ENCODE measurements at places on chromosomes 6 and 20. TPM values are rescaled to one million over a fixed set of nuclear protein-coding genes. Genes with fewer than 3 reads are reported as not detected.
A peak's percentile ranks its signal among the peaks of the same experiment; 100 is the strongest.

DNA sequence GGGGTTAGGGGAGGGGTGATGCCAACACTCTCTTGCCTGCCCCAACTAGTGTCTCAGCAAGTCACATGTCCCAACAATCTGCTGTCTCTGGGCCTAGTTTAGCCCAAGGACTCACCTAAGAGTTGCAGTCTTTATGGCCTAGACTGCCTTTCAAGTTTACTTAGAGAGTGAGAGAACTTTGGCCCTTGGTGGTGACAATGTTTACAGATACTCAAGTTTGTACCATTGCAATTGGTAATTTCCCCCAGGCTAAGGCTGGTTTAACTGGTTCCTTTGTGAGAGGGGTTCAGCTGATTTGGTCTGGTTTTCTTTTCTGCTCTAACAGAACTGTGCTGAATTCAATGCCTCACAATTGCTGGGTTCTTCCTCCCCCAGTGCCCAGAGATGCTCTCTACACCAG lies 1279.9 kb upstream of the EYS start:
- no peaks in the 10 kb centered on the region for H3K4me1 ChIP-seq
- DNase-seq: no peak
- H3K27ac ChIP-seq: no peak overlapping the region
- no peaks in the 10 kb centered on the region for H3K27me3 ChIP-seq
- no peak overlapping the region for H3K4me3 ChIP-seq
- H3K36me3 ChIP-seq: no peaks in the 10 kb centered on the region

- H3K27me3 ChIP-seq: no peaks in the 10 kb centered on the region
- peaks cover 34% of the 10 kb centered on the region for H3K36me3 ChIP-seq
- no peaks in the 10 kb centered on the region for H3K4me1 ChIP-seq
- no peak overlapping the region for H3K27ac ChIP-seq
- no peak for DNase-seq
- H3K4me3 ChIP-seq: no peak overlapping the region
These were observed 16.7 kb downstream of the MAVS start for GRCh38 chr20:3863317-3863716.

DNA sequence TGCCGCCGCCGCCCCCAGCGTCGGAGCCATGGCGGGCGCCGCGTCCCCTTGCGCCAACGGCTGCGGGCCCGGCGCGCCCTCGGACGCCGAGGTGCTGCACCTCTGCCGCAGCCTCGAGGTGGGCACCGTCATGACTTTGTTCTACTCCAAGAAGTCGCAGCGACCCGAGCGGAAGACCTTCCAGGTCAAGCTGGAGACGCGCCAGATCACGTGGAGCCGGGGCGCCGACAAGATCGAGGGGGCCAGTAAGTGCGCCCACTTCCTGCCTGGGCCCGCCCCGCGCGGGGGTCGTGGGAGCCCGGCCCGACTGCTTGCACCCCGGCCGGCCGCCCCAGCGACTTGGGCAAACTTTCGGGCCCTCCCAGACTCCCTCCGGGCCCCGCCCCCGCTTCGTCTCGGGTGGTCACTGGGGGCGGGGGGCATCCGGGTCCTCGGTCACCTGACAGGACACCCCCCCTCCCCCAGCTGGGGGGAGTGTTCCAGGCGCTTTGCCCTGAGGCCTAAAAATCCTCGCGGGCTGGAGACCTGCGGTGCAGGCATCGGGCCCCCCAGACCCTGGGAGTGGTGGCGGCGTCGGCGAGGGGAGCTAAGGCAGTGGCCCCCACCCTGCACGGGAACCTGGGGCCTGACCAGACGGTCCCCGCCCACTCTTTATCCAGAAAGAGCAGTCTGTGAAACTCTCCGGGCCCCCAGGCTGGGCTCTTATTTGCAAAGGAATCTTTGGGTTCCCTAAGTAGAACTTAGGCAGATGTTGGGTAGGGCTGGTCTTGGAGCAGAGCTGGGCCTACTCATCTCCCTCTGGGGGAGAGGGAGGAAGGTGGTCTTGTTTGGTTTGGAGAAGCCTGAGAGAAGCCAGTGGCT lies 501 bp downstream of the PLCG1 start:
- peak overlapping the region; percentile 91 for H3K27ac ChIP-seq
- peaks cover 42% of the 10 kb centered on the region for H3K4me1 ChIP-seq
- peak overlapping the region; percentile 75 for H3K4me3 ChIP-seq
- peak; percentile 47 for DNase-seq
- no peaks in the 10 kb centered on the region for H3K36me3 ChIP-seq

GRCh38 chr6:70134542-70134941 lies 168.3 kb downstream of the COL9A1 start:
- H3K27ac ChIP-seq: no peak overlapping the region
- DNase-seq: no peak
- no peaks in the 10 kb centered on the region for H3K36me3 ChIP-seq
- H3K27me3 ChIP-seq: no peaks in the 10 kb centered on the region
- no peak overlapping the region for H3K4me3 ChIP-seq

GRCh38 chr20:37781626-37782025 lies 87.8 kb downstream of the CTNNBL1 start:
- DNase-seq: no peak
- H3K27me3 ChIP-seq: no peaks in the 10 kb centered on the region
- no peaks in the 10 kb centered on the region for H3K4me1 ChIP-seq

Gene ADGRB3
- total RNA-seq: 0.87 TPM

Data from astrocyte (in vitro differentiated cells and primary cell).